IPS DF 19.7 (cell line): ENCODE measurements at places on chromosomes 4 and X.

- no peak for DNase-seq
Observed at GRCh38 chrX:70030301-70030767, 19.4 kb downstream of the AWAT2 start.

DNA sequence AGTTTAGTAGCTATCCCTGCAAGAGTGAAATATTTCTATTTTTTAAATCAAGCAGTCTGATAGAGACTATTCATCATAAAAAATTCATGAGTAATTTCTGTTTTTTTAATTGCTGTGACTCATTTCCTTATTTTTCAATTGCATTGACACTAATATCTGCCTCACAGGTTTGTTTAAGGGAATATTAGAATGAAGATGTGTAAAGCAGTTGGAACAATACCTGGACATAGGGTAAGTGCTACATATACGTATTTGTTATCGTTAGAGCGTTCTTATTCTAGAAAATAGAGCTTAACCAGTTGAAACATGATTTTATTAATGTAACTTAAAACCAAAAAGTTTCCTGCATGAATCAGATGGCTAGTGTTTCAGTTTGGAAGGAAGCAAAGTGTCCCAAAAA is 2211.3 kb downstream of the PCDH7 start:
- no peak for DNase-seq

DNA sequence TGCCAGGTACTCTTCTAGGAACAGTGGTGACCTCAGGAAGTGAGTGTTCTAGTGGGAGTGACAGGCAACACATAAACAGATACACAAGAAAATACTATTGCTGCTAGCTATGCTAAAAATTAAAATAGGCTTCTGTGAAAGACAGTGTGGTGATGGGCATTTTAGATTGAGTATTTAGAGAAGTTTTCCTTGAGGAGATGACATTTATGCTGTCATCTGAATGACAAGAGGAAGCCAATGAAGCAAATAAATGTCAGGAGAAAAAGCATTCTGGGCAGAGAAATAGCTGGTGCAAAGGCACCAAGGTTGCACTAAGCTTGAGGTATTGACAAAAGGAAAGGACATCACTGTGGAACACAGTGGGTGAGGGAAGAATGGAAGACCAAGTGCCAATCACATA is 18.0 kb downstream of the NDNF start:
- no peak for DNase-seq

- DNase-seq: no peak
Observed at GRCh38 chr4:80331693-80332092, 3.8 kb upstream of the CFAP299 start.

GRCh38 chr4:1385373-1386340 is 20.6 kb downstream of the NKX1-1 start:
- DNase-seq: no peak

DNA sequence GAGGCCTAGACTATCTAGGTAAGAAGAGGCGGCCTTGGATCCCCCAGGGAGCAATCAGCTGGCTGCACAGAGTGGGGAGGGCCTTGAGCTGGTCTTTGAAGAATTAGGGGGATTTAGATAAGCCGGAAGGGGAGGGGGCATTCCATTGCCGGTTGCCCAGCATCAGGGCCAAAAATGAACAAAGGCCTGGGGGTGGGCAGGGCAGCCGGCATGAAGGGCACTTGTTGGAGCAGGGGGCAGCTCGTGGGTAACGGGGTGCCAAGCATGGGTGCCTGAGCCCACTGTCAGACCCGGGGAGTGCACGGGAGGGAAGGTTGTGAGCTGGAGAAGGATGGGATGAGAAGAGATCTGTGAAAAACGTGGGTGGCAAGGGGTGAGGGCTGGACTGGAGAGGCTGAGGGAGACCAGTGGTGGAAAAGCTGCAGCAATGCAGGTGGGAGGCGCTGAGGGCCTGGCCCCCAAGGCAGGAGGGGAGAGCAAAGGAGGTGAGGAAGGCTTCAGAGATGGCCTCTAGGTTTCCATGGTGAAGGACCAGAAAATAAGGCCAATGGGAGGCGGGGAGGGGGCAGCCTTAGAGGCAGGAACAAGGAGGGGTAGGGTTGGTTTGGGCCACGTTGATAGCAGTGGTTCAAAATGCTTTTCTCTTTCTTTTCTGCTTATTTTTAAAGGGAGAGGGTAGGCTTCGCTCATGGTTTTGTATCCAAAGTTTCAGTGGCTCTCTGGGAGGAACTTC is 8.6 kb downstream of the KLF3 start:
- no peak for DNase-seq

- DNase-seq: no peak
Observed at GRCh38 chr4:39505581-39505980, 21.7 kb downstream of the UGDH start.

GRCh38 chr4:22030307-22030706 is 81.7 kb upstream of the KCNIP4 start:
- DNase-seq: no peak

DNA sequence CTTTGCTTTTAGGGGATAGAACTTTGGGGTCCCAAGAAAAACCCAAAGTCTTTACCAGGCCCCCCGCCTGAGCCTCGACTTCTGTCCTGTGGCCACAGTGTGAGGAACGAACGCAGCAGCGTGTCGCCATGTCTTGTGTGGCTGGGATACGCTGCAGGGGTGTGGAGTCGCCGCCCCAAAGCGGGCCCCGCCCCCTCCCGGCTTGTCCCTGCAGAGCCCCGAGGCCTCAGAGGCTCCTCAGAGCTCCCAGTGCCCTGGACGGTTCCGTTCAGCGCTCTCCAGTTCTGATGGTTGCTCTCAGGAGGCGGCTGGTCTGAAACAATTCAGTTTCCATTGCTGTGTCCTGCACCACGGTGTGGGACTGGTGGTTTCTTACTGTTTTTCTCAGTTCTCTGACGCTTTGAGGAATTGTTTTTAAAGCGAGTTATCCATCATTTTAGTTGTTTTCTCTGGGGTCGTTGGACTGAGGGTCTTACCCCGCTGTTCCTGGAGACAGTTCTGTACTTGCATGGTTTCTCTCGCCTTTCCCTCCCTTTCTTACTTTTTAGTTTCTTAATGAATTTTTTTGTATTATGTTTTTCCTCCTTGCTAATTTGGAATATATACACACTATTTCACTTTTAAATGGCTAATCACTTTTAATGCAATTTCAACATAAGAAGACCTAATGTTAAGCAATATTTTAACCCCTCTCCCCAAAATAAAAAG is 1.6 kb upstream of the IDUA start:
- DNase-seq: peak; percentile 38

DNA sequence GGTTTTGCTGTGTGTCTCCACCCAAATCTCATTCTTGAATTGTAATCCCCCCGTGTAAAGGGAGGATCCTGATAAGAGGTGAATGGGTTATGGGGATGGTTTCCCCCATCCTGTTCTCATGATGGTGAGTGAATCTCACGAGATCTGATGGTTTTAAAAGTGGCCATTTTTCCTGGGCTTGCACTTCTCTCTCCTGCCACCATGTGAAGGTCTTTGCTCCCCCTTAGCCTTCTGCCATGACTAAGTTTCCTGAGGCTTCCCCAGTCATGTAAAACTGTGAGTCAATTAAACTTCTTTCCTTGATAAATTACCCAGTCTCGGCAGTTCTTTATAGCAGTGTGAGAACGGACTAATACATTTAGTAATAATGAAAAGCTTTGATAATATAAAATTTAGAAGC is 46.9 kb downstream of the ANTXR2 start:
- no peak for DNase-seq

GRCh38 chrX:123696334-123696733 is 36.5 kb downstream of the THOC2 start:
- DNase-seq: no peak

DNA sequence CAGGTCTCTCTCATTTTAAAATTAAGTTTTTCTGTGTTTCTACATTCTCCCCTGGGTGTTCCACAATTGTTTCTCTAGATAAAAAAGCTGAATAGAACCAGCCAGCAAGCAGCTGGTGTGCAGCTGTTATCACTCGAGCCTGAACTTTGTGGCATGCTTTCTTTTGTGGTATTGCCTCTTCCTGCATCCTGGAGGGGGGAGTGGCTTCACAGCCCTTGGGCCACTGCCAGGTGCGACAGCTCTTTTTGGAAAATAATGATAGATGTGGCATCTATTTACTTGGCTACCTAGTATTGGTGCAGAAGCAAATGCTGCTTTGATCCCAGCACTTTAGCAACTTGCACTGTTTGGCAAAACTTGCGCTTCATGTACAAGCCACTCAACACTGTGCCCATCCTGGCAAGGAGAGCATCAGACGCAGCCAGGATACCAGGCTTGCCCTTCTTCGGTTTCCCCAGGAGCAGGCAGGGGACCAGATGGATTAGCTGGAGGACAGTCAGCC is 69.4 kb downstream of the HMGB2 start:
- DNase-seq: no peak

DNA sequence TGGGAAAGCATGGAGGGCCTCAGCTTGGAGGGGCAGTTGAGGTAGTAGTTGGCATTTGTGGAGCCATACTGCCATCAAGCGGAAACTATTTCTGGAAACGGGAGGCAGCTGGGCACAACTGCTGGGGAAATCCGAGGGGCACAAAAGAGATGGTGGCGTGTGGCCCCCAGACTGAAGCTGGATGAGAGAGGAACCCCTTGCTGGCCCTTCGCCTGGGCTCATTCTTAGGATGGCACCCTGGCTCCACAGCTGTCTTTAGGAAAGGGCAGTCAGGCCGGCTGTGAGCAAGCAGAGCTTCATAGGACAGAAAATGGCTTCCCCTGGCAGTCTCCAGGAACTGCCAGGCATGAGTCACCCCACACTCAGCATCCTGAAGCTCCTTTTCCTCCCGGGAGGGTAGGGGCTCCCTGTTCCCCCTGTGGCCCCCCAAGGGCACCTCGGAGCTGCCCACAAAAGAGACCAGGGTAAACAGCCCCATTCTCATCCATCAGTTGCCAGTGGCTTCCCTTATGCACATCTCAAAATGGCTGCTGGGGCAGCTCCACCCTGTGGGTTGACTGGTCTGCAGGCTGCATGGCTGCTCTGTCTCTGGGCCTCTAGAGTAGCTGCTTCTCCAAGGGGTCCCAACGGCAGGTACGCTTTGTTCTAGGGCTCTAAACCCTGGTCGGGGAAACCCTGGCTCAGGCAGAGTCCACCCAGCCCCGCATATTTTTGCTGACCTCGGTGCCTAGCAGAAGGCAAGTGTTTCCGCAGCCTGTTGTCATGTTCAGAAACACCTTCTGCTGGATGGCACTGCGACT is 64.7 kb downstream of the NBDY start:
- no peak for DNase-seq

- DNase-seq: no peak
Observed at GRCh38 chrX:154002215-154002719, 17.4 kb downstream of the IRAK1 start.

DNA sequence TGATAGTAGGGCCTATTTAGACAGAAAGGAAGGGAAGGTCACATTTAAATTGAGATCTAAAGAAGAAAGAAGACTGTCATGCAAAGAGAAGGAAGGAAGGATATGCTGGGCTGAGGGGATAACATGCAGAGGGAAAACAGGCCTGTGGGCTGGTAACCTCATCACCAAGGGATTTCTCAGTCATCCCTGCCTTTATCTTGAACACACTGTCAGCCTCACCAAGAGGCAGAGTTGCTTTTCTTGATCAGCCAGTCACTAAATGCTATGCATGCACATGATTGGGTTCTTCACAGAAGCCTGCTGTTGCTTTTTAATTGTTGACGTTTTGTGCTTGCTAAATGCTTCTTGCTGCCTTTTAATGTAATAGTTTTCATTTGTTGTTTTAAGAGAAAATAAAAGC is 113.0 kb downstream of the ARHGAP24 start:
- no peak for DNase-seq

GRCh38 chrX:78377186-78377585 is 49.8 kb upstream of the CYSLTR1 start:
- DNase-seq: no peak

DNA sequence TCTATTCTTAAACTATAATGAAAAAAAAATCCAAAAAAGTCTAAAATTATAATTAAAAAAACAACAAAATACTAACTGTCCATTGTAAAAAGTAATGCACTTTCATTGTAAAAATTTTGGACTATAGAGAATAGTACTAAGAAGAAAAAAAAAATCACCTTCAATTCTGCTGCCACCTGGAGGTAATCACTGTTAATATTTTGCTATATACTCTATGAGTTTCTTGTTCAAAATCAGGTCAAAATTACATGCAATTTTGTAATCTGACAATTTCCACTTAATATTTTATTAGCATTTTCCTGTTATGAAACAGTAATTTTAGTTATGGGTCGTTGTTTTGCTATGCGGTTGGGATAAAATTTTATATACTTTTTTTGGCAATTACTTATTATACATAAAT is 62.0 kb downstream of the HTT start:
- no peak for DNase-seq

DNA sequence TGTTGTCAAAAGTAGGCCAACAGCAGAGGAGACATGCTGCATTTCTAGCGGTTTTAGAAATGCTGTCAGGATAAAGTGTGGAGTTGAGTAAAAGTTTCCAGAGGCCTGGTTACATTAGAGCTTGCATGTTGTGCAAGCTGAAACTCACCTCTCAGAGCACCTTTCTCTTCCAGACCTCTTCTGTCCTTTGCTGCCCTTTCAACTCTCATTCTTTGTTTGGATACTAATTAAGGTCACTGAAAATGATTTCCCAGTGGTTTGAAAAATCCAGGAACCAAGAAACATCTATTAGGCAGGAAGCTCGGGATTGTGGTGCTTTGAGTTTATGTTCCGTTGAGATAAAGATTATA is 426.6 kb downstream of the MAPK10 start:
- DNase-seq: no peak

- no peak for DNase-seq
Observed at GRCh38 chrX:109826954-109827708, 94.1 kb upstream of the ACSL4 start.

- DNase-seq: no peak
Observed at GRCh38 chr4:34469516-34469915, 1774.8 kb downstream of the ARAP2 start.

- no peak for DNase-seq
Observed at GRCh38 chr4:96713271-96713850, 873.5 kb downstream of the PDHA2 start.

DNA sequence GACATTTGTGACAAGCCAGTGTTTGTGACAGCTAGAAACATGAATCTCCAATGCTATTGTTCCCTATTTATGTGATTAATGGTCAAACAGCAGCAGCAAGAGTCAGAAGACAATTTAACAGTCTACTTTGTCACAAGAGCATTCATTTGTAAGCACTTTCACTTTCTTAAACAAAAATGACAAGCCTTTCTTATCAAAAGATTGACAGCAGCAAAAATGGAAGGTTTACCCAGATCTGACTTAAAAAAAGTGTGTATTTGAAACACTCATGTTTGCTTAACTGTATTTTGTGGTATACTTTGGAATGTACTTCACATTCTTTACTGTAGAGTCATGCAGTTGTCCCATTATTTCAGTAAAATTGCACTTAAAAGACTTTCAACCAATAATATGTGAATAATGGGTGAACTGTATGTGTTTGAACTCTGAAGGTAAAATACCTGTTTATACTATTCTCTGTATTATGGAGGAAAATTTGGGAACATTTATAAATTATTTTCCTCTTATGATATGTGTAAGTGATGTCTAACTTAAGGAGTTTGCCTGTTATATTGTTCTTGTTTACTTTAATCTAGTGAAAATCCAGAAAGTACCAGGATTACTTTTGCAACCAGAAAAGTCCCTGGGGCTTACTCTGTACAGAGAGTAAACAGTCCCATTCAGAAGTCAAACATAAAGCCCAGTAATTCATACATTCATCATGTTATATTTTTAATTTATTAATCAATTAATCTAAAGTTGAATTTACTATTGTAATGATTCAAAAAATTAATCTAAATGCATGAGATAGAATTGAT is 314.9 kb upstream of the TRAM1L1 start:
- no peak for DNase-seq

- no peak for DNase-seq
Observed at GRCh38 chr4:173420801-173421200, 21.9 kb upstream of the SCRG1 start.
